ENCODE measurements at places on chromosomes 1 and 21.
A peak's percentile ranks its signal among the peaks of the same experiment; 100 is the strongest.

- no peak for DNase-seq
Observed at GRCh38 chr1:96945509-96946084, 224.0 kb downstream of the PTBP2 start.

GRCh38 chr1:190957565-190957964, 479.9 kb upstream of the BRINP3 start:
- peak; percentile 35 for DNase-seq

GRCh38 chr1:65554829-65555228, 134.4 kb downstream of the LEPR start:
- DNase-seq: no peak

GRCh38 chr1:154778944-154779343, 91.1 kb downstream of the KCNN3 start:
- DNase-seq: no peak

DNA sequence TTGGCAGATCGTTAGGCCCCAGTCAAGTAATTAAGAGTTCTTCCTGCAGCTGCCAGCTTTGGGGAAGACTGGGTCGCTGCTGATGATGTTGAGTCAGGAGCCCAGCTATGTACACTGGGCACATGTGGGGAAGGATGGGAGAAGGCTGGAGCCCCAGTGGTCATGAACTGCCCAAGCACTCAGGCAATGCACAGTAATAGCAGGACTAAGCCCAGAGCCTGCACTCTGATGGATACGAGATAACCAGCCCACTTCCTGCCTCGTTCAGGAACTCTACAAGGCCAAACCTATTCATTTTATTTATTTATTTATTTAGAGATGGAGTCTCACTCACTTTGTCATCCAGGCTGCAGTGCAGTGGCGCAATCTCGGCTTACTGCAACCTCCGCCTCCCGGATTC, 81.1 kb upstream of the BTG3 start:
- no peak for DNase-seq

GRCh38 chr1:190243056-190243455, 234.6 kb downstream of the BRINP3 start:
- DNase-seq: no peak

DNA sequence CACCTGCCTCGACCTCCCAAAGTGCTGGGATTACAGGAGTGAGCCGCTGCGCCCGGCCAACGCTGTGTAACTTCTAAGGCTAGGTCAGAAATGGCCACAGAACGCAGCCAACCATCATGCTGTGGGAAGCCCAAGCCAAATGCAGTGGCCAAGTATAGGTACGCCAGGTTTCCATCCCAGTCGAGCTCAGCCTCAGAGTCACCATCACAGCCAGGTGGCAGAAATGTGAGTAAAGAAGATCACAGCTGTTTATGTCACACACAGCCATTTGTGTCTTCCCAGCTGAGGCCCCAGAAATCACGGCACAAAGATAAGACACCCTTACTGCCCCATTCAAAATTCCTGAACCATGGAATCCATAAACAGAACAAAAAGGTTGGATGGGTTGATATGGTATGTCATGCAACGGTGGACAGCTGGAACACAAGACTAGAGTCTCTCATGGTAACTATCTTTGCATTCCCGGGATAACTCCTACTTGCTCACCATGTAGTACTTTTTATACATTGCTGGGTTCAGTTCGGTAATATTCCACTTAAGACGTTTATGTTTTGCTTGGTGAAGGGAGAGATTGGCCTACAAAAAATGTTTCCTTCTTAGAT, 84.3 kb downstream of the SLC45A1 start:
- no peak for DNase-seq

GRCh38 chr1:60949154-60949825, 133.1 kb upstream of the NFIA start:
- peak; percentile 4 for DNase-seq

- no peak for DNase-seq
Observed at GRCh38 chr1:221118176-221118937, 239.1 kb downstream of the HLX start.

GRCh38 chr1:147341246-147341645, 98.8 kb downstream of the CHD1L start:
- no peak for DNase-seq

DNA sequence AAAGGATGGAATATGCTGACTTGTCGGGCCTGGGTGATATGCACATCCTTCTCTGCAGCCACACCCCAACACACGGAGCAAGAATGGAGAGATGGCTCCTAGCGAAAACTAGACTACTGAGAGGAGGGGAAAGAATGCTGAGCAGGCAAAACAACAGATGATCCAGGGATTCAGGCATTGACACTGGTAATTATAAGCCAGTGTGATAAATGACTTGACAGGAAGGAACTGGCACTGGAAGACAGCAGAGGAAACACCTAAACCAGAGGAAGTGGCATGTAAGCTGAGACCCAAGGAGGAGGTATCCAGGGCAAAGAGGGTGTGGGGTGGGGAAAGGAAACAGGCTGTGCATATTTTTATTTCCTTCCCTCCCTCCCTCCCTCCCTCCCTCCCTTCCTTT, 31.7 kb upstream of the KHDRBS1 start:
- peak; percentile 82 for DNase-seq

DNA sequence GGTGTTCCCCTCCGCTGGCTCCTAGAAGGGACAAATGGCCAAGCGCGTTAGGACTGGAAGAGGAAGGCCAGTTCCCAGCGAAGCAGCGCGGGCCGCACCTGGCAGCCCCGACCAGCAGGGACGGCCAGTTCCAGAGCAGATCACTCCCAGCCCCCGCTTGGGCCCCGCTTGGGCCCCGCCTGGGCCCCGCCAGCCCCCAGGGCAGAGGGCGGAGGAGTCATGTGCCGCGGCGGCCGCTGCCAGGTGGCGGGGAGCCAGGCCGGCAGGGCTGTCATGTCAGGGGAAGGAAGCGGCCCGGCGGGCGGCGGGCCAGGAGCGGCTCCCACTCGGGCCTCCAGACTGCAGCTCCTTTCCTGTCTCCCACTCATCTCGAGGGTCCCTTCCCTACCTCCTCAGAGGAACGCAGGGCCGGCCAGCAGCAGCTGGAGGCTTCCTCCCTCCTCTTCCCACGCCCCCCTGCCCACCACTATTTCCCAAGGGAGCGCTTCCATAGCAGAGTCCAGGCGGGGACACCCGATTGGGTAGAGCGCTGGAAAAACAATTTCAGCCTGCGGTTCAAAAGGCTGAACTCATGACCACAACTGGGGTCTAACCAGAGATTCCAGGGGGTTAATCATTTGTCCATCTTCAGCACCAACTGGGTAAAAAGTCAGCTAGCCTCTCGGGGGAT, 16.5 kb downstream of the ZNF697 start:
- DNase-seq: peak; percentile 56

GRCh38 chr1:36595921-36596320, 113.2 kb upstream of the CSF3R start:
- no peak for DNase-seq

DNA sequence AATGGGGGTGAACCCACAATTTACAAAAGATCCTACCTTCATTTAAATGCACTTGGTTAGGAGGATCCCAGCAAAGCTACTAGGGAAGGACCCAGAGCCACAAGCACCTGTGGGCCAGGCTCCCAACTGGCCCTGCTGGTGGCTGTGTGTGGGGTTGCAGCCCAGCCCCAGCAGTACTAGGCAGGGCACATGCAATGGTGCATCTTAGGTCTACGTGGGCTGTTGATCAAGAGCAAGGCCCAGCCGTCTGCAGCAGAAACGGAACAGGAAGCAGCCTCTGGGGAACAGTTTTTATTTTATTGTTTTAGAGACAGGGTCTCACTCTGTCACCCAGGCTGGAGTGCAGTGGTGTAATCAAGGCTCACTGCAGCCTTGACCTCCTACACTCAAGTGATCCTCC, 134.1 kb upstream of the RAB4A start:
- DNase-seq: peak; percentile 35

DNA sequence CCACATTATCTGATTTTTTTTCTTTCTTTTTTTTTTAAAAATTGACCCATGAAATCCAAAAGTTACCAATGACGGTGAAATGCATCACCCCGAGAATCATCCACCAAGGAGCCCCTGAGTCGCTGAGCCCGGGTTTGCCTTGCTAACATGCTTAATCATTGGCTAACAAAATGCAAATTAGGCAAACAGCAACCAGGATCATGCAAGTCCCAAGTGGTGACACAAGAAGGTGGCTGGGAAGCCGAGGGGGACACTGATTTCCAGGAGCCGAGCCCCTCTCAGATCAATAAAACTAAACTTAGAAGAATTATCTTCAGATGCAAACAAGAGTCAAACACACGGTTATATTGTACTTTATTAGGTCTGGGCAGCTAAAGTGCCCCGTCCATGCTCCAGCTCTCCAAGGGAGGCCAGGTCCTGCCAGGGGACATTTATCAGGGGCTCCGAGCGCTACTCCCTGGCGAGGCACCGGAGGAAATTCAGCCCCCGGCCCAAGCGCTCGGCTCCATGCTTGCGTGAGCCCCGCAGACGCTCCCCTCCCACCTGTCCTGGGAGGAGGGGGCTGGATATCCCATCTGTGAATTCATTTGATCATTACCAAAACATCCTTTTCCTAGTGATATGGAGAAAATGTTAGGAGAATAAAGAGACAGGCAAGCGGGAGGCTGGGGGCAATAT, 154.1 kb downstream of the NPHP4 start:
- DNase-seq: no peak

DNA sequence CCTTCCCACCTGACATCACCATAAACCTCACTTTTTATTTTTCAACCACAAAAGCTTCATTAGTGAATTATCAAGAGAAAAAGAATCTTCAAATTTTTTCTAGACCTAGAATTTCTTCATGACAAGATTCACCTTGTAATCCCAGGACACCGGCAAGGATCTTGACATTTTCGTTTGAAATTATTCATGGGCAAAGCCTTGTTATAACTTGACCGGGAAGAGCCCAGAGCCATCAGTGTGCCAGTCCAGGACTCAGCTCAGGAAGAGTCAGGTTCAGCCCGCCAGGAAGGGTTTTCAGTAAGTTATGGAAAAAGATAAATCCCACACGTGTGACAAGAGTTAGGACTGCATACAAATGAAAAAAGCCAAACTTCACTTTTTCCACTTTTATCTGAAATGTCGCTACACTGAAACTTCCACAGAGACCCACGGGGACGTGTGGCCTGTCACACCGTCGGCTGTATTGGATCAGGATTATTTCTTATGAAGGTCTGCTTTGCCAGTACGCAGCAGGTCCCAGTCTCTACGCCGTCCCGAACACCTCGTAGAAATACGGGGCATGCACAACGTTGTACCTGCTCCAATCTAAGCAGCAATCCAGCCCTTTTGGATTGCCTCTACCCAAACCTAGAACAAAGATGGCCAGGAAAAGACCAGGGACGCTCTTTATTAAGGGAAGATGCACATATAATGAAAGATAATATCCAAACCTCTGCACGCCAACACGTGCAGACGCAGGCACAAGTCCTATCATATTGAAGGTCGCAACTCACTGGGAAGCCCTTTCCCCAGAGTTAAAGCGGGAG, 916 bp downstream of the F3 start:
- no peak for DNase-seq

DNA sequence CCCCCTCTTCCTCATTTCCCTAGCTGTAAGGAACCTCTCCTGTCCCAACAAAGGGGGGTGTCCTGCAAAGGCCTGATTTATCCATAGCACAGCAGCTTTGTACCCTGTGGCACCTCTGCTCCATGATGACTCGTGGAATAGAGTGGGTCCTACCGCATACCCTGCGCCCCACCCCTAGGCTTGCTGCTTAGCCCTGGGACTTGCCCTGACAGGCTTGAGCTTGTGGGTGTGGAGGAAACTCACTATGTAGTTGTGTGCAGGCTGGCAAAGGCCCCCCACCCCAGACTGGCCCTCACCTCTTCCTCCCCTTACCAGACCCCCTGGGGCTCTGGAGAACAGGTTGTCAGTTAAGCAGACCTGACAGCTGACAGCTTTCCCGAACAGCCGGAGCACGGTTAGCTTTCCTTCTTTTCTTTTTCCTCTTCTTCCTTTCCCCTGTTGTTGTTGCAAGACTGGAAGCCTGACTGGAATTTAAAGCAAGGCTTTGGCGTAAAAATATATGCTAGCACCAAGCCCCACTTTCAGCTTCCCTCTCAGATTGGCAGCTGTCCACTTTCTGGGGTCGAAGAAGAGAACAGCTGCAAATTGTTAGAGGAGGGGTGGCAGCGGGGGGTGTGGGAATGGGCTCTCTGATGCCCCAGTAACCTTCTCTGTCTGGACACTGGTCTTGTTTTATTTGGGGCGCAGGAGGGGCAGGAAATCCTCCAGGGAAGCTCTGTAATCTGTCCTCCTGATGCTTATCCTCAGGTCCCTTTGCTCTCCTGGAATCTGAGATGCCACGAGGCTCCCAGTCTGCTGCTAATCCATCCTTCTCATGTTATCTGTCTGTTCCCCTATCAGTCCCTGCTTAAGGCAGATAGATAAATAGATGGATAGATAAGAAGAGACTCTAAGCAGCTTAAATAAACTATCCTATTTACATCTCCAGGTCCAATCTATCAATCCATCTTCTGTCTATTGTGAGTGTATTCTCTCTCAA, 134.6 kb downstream of the BRINP2 start:
- no peak for DNase-seq

DNA sequence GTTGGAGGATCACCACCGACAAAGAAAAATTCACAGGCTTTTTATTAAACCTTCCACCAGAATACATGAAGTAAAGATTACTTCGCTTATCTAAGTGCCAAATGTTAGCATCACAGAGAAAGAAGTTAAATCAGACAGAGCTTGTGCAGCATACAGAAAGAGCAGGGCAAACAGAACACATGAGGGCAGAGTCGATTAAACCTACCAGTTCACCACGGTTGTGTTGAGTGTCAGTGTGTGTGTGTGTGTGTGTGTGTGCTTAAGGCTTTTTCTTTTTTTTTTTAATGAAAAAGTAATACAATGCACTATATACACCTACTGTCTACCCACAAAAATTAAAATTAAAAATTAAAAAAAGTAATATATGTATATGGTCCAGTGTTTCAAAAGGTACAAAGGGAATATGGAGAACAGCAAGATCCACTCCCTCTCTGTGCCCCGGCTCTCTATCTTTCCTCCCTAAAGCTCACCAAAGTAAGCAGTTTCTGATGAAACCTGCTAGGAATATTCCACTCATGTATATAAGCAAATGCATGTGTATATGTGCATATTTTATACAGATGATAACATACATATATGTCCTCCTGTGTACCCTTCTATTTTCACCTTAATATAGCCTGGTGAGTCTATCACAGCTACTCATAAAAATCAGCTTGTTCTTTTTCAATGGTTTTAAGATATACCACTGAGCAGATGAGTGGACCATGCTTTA, 17.7 kb downstream of the YIPF1 start:
- no peak for DNase-seq

DNA sequence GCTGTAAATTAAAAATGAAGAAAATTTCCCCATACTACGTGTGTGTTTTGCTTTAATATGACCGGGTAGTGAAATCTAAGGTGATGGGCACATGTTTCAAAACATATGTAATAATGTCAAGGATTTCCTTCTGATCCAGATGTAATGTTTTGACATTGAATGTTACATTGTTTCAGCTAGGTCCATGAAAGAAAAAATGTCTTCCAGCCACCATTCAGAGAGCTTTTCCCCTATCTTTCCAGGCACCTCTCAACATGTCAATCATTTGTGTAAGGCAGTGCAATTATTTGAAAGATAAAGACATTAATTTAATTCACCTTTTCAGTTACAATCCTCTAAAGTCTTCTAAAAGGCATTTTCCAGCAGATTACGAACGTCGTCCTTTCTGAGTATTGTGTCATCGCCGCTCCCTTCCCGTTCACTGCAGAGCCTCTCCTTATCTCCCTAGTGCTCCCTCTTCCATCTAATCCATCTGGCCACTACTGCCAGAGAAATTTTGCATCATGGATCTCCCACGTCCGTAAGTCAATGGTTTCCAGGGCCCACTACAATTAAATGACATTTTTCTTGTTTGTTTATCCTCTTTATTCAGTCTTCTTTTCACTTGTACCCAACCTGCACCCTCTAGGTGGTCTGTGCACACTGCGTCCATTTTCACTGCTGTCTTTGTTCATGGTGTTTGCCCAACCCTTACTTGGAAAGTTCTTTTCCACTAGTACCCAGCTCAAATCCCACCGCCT, 1.3 kb upstream of the VAMP3 start:
- DNase-seq: no peak

Data from Kasumi-1 (cell line).